ENCODE measurements at places on chromosomes 7 and 10. TPM values are rescaled to one million over a fixed set of nuclear protein-coding genes. Genes with fewer than 3 reads are reported as not detected.
A peak's percentile ranks its signal among the peaks of the same experiment; 100 is the strongest.

GRCh38 chr10:129417870-129418269, 49.2 kb upstream of the MGMT start:
- H3K27me3 ChIP-seq: no peaks in the 10 kb centered on the region
- no peak for DNase-seq
- no peak overlapping the region for H3K27ac ChIP-seq
- no peaks in the 10 kb centered on the region for H3K4me1 ChIP-seq
- H3K4me3 ChIP-seq: no peak overlapping the region

DNA sequence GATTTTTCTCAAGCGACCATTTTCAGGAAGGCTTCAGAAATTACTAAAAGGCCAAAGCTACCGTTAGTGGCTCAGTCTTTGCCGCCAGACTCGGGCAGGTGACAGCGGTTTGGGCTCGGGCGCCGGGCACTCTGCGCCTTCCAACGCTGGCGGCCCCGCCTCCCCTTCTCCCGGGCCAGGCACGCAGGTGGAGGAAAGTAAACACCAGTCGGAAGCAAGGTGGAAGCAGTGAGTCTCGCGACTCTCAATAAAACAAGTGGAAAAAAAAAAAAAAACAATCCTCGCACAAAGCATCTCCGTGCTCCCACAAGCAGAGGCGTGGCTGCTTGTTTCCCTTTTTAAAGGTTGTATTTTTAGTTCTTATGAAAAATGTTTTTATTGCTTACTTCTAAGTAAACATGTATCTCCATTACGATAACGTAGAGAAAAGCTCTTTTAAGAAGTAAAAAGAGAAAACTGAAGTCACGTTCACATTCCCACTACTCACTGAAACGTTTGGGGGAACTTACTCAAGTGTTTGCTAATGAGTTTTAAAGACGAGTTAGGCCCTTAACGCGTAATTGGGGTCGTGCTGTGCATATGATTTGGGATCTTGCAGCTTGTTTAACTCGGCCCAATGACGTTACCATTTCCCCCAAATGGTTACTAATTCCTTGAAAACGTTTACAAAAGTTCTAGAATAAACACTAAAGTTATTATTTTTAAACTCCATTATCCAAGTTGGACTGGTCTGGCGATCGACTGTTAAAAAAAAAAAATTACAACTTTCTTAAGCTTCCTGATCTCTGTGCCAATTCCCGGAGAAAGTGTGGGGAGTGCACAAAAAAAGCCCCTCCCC, 864 bp downstream of the CDCA7L start:
- no peak for DNase-seq
- peak overlapping the region; percentile 84 for H3K4me3 ChIP-seq
- H3K27me3 ChIP-seq: peaks cover 2% of the 10 kb centered on the region
- H3K27ac ChIP-seq: peak overlapping the region; percentile 56
- peaks cover 32% of the 10 kb centered on the region for H3K4me1 ChIP-seq
- peaks cover 1% of the 10 kb centered on the region for H3K36me3 ChIP-seq

GRCh38 chr10:63627881-63628296, 106.7 kb downstream of the REEP3 start:
- no peaks in the 10 kb centered on the region for H3K27me3 ChIP-seq
- peaks cover 10% of the 10 kb centered on the region for H3K36me3 ChIP-seq
- H3K4me3 ChIP-seq: peak overlapping the region; percentile 8

TAS2R38 gene
- total RNA-seq: not detected

KLLN gene
- total RNA-seq: 0.46 TPM

Measured in osteocyte (in vitro differentiated cells).